ENCODE measurements at places on chromosomes 13 and 19.

- no peak for DNase-seq
Observed at GRCh38 chr13:97030705-97031452, 36.6 kb upstream of the OXGR1 start.

GRCh38 chr19:29540114-29540513 is 14.3 kb downstream of the VSTM2B start:
- no peak for DNase-seq

DNA sequence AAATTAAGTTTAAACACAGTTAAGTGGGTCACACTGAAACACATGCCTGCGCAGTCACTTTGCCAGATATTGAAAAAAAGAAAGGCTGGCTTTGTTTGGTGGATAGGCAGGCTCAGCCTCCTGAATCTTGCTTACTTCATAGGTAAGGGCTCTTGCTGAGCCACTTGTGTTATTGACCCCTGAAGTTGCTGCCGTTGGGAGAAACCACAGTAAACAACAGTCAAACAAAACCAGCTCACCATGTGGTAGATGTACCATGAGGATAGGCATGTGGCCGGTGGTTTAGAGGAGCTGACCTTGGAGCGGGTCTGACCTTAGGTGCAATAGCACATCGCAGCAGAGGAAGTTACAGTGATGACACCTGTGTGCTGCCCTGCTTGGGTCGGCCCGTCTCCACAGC is 52.2 kb downstream of the SPATA13 start:
- DNase-seq, result no peak

DNA sequence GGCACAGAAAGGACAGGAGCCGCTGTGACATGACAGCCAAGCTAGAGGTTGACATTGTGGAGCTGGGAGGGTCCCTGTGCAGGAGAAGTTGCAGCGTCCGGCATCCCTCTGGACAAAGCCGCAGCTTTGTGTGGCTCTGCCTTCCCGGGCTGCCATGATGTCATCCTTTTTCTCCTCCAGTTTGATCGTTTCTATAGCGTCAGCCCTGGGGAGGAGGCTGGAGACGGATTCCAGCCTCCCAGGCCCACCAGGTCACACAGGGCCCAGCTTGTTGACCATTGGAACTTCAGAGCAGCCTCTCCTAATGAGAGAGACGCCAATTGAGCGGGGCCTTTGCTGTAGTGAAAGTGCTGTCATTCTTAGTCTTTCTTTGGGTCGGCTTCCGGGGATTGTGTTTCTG is 3.8 kb upstream of the KCNJ14 start:
- DNase-seq, result no peak

DNA sequence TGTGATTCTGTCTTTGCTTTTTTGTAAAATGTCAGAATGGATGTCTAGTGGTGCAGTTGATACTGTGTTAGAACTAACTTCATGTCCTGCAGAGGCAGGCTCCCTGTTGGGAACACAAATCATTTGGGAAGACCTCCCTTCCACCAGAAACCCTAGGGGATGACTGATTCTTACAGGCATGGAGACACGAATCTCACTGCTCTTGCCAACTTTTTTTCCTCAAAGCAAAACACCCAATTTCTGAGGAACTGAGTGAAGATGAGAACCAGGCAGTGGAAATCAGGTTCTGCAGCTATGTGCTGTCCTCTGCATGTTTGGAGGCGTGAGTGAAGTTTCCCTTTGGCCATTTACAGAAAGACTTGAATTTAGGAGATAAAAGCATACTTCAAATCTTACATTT is 87.5 kb upstream of the CSNK1A1L start:
- no peak for DNase-seq

DNA sequence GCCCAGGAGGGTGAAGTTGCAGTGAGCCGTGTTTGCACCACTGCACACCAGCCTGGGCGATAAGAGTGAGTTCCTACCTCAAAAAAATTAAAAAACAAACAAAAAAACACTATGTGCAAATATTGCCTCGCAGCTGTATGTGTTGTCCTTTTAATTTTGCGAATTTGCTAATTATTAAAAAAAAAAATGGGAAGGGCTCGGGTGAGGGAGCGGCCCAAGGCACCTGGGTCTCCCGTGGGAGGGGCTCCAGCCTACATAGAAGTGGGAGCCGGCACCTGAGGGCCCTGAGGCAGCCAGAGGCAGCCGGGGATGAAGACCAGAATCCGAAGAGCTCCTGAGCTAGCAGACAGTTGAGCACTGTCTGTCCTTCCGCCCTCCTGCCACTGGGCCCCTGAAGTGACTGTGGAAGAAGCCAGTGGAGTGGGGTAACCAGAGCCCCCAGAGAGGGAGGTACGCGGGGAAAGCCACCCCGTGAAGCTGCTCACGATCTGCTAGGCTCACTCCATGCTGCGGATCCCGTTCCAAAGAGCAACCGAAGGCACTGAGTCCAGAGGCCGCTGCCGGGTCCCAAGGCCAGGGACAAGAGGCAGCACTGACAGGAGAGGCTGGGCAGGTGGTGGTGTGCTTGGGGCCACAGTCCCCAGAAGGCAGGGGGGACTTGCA is 6.5 kb downstream of the IZUMO4 start:
- no peak for DNase-seq

DNA sequence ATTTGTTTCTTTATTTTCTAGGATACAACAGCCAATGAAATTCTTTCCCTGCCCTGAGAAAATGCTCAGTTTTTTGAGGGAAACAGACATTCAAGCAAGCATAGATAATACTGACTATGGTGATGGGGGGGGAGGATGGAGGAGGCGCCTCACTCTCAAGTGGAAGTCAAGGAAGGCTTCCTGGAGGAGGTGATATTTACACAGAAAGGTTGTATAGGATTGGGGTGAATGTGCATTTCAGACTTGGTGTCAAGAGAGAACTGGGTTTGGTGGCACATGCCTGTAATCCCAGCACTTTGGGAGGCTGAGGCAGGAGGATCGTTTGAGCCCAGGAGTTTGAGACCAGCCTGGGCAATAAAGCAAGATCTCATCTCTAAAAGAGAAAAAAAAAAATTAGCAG is 12.2 kb upstream of the ADGRE1 start:
- no peak for DNase-seq

- DNase-seq, result peak; percentile 27
Observed at GRCh38 chr19:42563352-42564210, 31.1 kb downstream of the CEACAM8 start.

DNA sequence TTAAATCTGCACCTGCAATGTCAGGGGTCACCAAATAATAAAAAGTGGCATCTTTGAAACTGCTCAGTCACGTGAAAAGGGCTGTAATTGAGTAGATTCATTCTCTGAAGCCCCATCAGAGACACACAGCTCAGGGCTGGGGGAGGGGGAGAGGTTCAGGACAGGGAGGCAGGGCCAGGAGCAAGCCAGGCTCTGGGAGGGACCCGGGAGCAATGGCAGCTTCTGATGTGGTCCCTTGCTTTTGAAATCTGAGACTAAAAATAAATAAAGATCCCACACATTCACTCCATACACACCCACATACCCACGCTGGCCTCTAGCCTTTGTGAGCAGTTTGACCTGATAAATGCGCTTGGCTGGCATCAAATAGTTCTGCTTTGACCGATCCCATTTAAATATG is 32.8 kb downstream of the GSX1 start:
- no peak for DNase-seq

- DNase-seq, result no peak
Observed at GRCh38 chr13:19589312-19589711, 28.0 kb upstream of the TPTE2 start.

DNA sequence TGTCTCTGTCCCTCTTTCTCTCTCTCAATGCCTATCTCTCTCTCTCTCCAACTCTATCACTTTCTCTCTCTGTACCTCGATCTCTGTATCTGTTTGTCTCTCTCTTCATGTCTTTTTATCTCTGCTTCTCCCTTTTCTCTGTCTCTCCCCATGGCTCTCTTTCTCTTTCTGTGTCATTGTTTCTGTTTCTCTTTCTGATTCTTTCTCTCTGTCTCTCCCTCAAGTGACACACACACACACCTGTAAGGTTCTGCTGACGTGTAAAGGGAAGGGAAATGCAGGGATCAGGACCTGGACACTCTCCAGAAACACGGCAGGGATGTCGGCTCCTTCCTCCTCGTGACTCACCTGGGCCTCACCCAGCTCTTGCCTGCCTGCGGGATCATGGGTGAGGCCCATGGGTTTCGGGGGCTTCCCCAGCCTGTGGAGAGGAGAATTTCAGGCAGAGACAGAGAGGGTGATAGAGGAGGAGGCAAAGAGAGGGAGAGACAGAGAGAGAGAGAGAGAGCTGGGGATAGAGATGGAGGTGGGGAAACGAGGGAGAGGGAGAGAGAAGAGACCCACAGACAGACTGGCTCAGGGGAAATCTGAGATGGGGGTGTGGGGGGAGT is 5.4 kb upstream of the PLAUR start:
- peak; percentile 93 for DNase-seq

- DNase-seq, result no peak
Observed at GRCh38 chr19:28603453-28603852, 609.5 kb downstream of the UQCRFS1 start.

GRCh38 chr13:89061821-89062220 is 1390.7 kb downstream of the SLITRK5 start:
- peak; percentile 50 for DNase-seq

DNA sequence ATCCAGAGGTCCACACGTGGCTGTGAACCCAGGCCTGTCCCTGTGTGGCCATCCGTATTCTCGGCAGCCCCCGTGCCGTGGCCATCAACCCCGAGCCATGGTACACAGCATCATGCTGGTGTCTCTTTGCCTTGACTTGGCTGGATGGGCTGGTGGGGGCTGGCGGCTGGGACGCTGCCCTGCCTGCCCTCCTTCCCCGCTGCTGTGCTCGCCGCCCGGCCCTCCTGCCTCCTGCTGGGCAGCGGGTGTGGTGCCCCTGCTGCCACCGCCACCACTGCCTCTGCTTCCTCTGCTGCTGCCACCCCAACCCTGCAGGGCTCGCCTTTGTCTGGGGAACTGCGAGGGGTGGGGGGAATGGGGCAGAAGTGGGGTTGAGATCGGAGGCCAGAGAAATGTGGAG is 19.7 kb upstream of the EHD2 start:
- DNase-seq, result no peak

DNA sequence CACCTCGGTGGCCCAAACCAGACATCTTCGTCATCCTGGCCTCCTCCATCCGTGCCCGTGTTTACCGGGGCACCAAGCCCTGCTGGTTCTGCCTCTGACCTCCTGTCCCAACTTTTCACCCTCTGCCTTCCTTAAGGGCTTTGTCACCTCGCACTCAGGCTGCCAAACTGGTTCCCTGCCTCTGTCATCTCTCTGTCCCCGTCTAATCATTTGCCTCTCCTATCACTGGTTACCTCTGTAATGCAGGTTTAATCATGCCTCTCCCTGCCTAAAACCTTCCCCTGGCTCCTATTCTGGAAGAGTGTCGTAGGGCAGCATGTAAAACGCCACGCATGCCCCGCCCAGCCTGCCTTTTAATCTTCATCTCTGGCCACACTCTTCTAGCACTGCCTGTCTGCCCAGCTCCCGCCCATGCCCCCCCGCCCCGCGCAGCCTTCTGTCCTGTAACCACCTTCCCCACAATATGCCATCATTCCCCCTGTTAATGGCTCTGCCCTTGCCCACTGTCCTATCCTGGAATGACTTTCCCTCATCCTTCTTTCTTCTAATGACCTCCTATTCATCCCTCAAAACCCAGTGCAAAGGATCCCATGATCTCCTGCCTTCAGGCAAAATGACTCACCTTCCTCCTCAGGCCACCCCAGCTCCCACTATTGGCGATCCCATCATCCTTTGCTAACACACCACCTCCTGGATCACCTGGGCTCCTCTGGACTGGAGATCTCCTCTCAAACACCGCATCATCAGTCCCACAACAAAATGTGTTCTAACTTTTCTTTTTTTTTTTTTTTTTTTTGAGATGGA is 66.7 kb downstream of the PEX11G start:
- no peak for DNase-seq

- DNase-seq, result no peak
Observed at GRCh38 chr13:44089452-44089851, 209.7 kb downstream of the LACC1 start.

DNA sequence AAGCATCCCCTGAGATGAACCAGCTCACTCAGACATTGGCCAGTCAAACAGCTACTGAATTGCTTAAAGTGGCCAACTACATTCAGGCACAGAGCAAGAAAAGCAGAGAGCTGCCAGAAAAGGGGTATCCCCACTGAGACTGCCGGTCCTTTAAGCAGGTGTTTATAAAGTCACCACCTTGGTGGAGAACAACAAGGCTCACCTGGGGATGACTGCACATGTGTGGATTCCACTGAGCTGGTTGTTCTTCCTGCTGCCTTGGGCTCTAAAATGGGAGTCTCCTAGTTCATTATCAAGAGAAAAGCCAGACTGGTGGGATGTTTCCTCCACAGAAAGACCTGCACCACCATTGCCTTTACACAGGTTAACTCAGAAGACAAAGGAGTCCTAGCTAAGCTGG is 51.8 kb upstream of the IPO5 start:
- DNase-seq, result no peak

All from left colon (tissue), 2 donors.